ENCODE measurements at places on chromosomes 1 and 21.

DNA sequence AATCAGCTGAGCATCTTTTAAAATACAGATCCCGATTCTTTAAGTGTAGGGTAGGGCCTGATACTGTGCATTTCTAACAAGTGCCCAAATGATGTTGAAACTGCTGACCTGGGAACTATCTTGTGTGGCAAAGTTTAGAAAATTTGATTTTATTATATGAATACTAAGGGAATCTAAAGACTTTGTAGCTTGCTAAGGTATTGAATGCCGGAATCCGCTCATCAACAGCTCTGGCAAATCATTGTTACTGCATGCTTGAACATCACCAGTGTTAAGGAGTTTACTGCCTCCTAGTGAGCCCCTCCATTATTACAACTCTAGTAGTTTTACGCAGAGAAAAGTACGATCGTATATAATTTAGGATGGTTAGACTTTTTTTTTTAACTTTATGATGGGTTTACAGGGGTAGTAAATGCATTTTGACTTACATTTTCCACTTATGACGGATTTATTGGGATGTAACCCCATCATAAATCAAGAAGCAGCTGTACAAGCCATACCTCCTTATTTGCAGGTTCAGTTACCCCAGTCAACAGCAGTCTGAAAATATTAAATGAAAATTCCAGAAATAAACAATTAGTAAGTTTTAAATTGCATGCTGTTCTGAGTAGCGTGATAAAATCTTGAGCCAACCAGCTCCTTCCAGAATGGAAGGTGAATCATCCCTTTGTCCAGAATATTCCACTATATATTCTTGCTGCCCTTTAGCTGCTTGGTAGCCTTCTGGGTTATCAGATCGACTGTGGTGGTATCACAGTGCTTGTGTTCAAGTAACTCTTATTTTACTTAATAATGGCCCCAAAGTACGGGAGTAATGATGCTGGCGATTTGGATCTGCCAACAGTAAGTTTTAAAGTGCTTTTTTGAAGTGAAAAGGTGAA, 892 bp downstream of the TYW3 start:
- peak; percentile 42 for DNase-seq

DNA sequence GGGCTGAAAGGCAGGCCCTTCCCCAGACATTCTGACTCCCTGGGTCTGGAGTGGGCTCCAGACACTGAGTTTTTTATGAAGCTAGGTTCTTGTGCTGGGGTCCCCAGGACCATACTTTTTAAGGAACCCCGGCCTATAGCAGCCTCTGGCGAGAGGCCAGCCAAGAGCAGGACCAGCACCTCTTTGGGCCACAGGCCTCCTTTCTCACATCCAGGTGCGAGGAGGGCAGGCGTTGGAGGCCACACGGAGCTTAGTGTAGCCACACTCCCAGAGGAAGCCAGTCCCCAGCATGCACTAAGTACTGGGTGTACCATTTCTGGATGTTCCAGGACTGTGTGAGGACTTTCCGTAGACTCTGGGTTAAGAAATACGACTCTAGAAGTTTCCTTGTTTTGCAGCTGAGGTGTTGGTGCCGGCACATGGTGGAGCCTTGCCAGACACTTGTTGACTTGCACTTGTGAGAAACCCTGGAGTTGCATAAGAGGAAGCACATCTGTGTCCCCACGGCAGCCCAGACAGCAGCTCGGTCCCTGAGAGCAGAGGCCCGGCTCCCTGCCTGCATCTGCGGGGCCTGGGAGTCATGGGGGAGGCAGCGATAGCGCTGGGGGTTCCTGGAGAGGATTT, 122.2 kb upstream of the VAMP3 start:
- no peak for DNase-seq

DNA sequence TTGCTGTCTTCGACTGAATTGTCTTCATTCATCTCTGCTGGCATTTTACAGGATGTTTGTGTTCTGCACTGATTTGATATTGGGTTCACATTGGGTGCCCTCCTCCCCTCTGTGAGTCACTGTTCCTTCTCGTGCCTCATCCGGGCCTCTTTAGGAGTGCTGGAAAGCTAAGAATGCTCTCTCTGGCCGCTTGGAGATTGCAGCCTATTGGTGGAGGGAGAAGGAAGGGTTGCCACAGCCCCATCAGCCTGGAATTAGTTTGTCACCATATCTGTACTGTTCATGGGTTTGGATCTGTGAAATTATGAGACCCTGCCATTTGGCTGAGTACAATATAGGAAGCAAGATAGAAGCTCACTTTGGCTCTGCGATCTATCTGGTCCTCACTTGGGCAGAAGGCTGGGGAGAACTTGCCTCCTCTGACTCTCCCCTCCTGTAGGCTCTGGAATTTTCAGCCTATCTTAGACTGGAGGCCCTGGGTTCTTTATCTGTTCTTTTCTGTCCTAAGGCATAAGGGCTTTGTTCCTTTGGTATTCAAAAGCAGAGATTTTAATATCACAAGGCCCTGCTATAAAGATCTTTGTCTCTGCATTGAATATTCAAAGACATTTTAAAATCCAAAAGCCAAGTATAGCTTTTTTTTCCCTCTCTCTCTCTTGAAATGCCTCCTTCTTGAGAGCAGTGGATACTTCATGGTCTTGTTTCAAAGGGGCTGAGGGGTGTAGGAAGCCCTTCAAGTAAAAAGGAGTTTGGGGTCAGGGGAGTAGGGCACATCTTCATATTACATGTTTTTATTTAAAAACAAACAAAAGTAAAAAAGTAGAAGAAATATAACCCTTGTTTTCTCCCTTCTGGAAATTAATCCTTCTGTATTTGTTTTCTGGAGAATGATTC, 347.9 kb downstream of the ZP4 start:
- DNase-seq = no peak

DNA sequence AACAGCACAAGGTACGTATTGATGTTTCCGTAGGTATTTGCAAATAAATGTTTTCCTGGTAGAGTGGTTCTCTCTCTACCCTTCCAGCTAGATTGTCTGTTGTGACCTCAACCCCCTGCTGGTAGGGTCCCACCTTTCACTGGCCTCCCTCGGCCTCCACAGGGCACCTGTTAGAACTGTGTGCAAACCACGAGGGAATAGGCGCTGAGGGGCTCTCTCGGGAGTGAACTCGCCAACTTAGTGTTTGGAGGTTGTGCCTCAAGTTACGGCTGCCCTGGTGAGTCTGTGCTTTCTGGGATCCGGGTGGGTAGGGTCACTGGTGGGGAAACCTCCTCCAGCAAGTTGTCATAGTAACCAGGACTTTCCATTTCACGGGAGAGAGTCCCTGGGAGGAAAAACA, 204.7 kb upstream of the EDN2 start:
- DNase-seq = no peak

GRCh38 chr1:179510038-179510437, 65.7 kb downstream of the NPHS2 start:
- DNase-seq = no peak

- DNase-seq = no peak
Measured at GRCh38 chr1:8281843-8282509, 35.9 kb upstream of the SLC45A1 start.

GRCh38 chr1:205588636-205589035, 43.2 kb downstream of the ELK4 start:
- DNase-seq = no peak

- DNase-seq = no peak
Measured at GRCh38 chr1:19000065-19000464, 43.6 kb upstream of the IFFO2 start.

GRCh38 chr1:84956655-84957054, 40.3 kb downstream of the MCOLN2 start:
- no peak for DNase-seq

GRCh38 chr1:195173753-195174152, 1434.5 kb downstream of the KCNT2 start:
- DNase-seq = no peak

DNA sequence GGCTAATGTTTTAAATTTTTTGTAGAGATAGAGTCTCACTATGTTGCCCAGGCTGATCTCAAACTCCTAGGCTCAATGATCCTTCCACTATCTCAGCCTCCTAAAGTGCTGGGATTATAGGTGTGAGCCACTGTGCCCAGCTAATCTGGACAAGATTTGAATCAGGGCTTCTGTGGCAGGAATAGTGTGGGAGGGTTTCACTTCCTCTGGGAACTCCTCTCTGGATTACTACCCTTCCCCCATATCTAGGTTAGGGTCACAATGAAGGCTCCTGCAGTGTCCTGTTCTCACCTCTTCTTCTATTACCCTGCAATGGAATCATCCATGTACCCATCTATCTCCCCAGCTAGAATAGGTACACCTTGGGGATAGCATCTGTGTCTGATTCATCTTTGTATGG, 133.6 kb upstream of the RAB4A start:
- DNase-seq = no peak

DNA sequence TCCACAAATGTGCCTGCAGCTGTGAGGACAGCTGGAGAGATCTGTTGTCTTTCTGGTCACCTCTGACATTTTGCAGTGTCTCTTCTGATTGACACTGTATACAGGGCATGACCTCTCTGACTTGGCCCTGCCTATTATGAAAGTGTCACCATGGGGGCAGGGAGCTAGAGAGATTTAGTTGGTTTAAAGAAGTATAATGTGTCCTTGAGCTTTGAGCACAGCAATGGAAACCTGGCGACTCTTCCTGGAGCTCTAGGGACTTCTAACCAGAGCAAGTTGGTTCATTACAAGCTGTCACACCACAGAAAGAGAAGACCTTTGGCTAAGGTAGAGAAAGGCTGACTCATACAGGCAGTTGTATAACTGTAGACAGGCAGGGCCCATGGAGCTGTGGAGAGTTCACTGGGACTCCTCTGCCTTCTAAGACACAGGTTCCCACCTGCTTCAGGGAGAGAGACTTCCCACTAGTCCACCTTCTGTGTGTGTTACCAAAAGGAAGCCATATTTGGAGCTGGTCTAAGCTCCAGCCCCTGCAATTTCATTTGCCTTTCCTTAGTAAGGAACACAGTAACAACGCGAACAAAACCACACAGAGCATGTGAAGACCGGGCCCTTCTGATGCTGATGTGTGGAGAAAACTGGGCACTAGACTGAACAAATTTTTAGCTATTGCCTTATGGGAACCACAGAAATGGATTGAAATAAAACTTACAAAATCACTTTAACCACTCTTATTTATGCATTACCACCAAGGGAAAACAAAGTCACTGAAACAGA, 90.5 kb upstream of the ADAR start:
- DNase-seq = no peak

DNA sequence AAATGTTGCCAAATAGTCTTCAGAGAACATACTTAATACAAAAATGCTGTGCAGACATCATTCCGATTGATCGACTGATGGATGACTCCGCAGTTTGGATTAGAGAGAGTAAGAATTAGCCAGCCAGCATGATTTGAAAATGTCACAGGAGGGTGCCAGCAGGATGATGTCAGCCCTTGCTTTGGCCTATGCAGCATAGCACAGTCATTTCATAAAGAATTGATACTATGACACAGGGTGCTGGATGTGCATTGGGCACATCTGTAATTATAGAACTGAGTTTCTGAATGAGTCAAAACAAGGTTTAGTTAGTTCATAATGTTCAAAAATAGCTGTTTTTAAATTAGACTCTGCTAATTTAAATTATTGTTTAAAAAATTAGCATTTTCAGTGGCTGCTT, 21.6 kb upstream of the TRAF5 start:
- no peak for DNase-seq

GRCh38 chr1:218642033-218642948, 297.2 kb downstream of the TGFB2 start:
- DNase-seq = no peak

GRCh38 chr1:76864383-76864782, 2.9 kb upstream of the ST6GALNAC5 start:
- no peak for DNase-seq

Data from iPS DF 19.7 (cell line).